ENCODE measurements at places on chromosomes 6 and 20.

GRCh38 chr20:48342822-48343513 lies 484.8 kb downstream of the PREX1 start:
- DNase-seq: no peak

GRCh38 chr6:148080315-148080714 lies 262.3 kb upstream of the SASH1 start:
- no peak for DNase-seq

DNA sequence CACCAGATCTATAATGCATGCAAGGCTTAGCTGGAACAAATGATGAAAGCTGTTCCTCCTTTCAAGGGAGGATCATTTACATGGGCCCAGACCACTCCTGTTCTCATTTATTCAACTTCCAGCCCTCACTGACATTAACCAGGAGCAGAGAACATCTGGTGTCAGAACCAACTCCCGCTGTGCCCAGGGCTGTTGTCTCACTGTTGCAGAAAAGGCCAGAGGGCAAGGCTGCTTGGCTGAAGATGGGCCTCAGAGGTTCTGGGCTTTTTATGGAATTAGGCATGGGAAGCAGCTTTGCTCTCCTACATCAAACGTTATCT lies 164.2 kb downstream of the GMPR start:
- peak; percentile 15 for DNase-seq

DNA sequence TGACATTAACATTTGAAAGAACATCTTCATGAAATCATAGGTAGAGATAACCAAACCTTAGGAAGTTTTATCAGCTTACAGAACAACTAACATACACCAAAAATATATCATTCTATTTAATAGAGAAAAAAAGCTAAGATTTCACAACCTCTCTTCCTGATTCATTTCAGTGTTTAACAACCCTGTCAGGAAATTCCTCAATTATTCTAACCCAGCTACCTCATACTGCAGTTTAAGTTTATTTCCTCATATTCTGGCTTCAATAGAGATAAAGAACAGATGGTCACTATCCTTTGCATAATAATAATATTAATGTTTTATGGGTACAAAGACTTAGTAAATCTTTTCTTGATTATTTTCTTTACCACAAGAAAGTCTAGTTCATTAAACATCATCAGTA lies 112.9 kb upstream of the HSF2 start:
- DNase-seq: no peak

DNA sequence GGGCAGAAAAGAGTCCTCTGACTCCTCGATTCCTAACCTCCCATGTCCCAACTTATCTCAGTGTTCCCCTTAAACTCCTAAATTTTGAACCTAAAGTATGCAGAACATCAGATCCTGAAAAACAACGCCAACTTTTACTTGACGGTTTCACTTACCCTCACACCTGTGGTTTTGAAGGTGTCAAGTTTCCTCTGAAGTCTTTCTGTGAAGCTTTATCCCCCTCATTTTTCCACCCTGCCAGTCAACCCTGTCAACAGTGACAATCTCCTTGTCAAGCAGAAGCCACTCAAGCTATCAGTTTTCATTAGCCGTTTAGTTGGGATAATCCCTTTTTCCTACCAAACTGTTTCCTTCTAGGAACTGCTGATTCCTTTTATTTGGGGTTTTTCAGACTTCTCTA lies 245.4 kb upstream of the PREP start:
- no peak for DNase-seq

- DNase-seq: peak; percentile 62
These were observed 45.2 kb upstream of the NHSL1 start for GRCh38 chr6:138544501-138544900.

DNA sequence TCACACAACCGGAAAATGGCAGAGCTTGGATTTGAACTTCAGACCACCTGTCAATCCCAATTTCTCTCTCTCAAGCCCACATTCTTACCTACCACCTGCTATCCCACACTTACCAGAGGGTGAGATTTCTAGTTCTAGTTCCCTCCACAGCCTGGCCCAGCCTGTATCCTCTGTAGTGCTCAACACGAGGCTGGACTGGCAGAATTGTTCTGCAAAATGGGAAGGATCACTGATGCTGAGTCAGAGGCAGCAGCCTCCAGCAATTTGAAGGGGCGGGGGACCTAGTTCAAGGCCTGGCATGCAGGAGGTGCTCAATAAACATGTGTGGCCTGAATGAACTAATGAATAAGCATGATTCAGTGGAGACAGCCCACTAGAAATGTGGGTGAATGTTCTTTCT lies 53.6 kb upstream of the TTPAL start:
- DNase-seq: peak; percentile 8
